NCI-H1105 (cell line): ENCODE measurements at places on chromosomes 16 and 17.
A peak's percentile ranks its signal among the peaks of the same experiment; 100 is the strongest.

- peak; percentile 69 for DNase-seq
Measured at GRCh38 chr17:45902892-45903346, 8.6 kb downstream of the MAPT start.

GRCh38 chr17:72397687-72398086 lies 276.9 kb downstream of the SOX9 start:
- no peak for DNase-seq

- DNase-seq, result peak; percentile 49
Measured at GRCh38 chr16:57299719-57300386, 15.4 kb upstream of the PLLP start.

DNA sequence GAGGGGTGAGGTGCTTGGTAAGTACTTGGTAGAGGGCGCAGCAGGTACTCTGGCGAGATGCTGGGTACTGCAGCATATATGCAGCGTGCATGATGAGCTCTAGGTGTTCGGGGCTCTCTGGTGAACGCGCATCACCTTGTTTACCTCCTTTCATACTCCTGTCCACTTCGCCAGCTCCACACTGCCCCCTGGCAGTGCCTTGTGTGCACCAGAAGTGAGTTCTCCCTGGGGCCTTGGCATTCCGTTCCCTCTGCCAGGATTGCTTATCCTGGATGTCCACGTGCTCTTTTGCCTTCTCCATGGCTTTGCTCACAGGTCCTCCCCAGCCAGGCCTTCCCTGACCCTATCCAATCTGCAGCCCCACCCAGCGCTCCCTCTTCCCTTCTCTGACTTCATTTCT lies 154.2 kb downstream of the MRM1 start:
- DNase-seq, result peak; percentile 2

- DNase-seq, result no peak
Measured at GRCh38 chr16:85314512-85314971, 202.3 kb upstream of the CIBAR2 start.

DNA sequence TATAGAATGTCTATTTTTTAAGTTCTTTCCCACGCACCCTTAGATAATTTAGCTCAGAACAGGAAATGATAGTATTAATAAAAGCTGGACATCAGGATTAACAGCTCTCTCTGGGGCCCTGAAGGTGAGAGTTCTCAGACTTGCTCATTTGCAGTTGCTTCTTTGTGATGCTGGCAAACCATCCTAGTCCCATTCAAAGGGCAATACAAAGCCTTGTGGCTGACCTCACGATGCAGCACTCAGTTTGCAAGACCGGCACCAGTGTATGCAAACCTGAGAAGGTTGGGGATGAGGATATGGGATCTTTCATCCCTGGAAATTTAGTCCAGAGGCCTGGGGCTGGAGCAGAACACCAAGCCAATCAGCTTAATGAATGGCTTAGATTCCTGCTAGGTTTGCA lies 29.3 kb downstream of the STH start:
- DNase-seq, result no peak
